ENCODE measurements at places on chromosomes 5 and 9.

DNA sequence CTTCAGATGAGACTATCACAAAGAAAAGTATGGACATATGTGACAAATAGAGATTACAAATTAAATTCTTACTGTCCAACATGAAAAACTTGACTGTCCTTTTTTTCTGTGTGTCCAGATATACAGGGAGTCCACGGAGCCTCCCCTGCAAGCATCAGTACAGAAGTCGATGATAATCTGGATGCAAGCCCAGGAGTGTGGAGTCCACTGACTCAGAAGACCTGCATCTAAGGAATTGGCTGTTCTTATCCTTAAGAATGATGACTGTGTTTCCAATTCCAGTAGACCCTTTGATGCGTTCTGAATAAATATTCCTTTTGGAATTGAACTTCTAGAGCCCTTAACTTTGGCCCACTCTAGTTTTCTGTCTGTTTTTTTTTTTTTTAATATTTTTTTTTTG lies 56.7 kb upstream of the TAF11L2 start:
- DNase-seq, result no peak
- H3K27ac ChIP-seq, result no peak overlapping the region
- no peaks in the 10 kb centered on the region for H3K27me3 ChIP-seq
- peaks cover 11% of the 10 kb centered on the region for H3K4me1 ChIP-seq
- no peak overlapping the region for H3K4me3 ChIP-seq

GRCh38 chr5:72379936-72380335 lies 59.8 kb downstream of the PTCD2 start:
- H3K27me3 ChIP-seq, result no peaks in the 10 kb centered on the region
- no peak for DNase-seq
- no peak overlapping the region for H3K27ac ChIP-seq
- H3K4me3 ChIP-seq, result no peak overlapping the region
- H3K4me1 ChIP-seq, result peaks cover 27% of the 10 kb centered on the region

DNA sequence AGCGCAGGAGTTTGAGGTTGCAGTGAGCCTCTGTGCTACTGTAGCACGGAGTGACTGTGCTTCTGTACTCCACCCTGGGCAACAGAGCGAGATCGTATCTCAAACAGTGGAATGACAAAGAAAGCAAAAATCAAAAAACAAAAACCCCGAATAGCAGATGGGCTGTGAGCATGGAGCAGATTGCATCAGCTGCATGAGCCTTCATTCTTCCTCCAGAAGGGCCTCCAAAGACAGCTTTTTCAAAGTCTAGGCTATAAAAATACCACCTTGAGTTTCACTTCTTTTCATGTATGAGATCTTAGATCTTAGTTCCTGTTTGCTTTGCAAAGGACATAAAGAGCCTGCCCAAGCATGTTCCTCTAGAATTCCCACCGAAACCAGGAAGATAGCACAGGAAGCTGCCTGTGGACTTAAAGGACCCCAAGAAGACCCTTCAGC lies 15.0 kb upstream of the HSPB3 start:
- H3K27me3 ChIP-seq, result no peaks in the 10 kb centered on the region
- H3K36me3 ChIP-seq, result no peaks in the 10 kb centered on the region
- no peak overlapping the region for H3K4me3 ChIP-seq
- peaks cover 16% of the 10 kb centered on the region for H3K4me1 ChIP-seq

- H3K27me3 ChIP-seq, result no peaks in the 10 kb centered on the region
- H3K4me3 ChIP-seq, result no peak overlapping the region
- peaks cover 4% of the 10 kb centered on the region for H3K36me3 ChIP-seq
- no peak for DNase-seq
- H3K4me1 ChIP-seq, result no peaks in the 10 kb centered on the region
Observed at GRCh38 chr5:40521925-40522324, 157.8 kb upstream of the PTGER4 start.

- no peak overlapping the region for H3K4me3 ChIP-seq
- no peaks in the 10 kb centered on the region for H3K27me3 ChIP-seq
- H3K27ac ChIP-seq, result no peak overlapping the region
- H3K4me1 ChIP-seq, result peaks cover 1% of the 10 kb centered on the region
- no peaks in the 10 kb centered on the region for H3K36me3 ChIP-seq
Observed at GRCh38 chr5:78727786-78728761, 79.5 kb upstream of the LHFPL2 start.

DNA sequence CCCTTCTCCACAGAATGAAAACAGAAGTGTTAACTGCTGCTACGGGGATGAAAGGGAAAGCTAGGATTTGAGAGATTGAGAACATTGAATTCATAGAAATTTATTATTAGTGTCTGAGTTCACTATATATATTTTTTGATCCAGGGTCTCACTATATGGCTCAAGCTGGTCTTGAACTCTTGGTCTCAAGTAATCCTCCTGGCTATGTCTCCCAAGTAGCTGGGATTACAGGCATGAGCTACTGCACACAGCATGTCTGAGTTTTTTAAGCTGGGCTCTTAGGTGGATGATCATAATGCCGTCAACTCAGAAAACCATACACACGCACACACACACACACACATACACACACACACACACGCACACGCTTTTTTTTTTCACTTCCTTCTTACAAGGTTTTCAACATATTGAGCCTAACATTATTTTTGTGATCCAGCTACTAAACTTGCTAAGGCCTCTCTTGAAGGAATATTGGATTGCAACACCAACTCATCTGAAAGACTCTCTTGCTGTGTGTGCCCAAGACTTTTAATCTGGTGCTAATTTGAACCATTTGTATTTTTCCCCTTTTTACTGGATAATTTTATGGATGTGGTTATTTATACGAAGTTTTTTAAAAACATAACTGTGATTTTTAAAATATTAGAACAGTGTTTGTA lies 1045.4 kb downstream of the DTWD2 start:
- no peaks in the 10 kb centered on the region for H3K36me3 ChIP-seq
- H3K4me3 ChIP-seq, result no peak overlapping the region
- no peak overlapping the region for H3K27ac ChIP-seq
- H3K4me1 ChIP-seq, result peaks cover 2% of the 10 kb centered on the region
- no peak for DNase-seq
- no peaks in the 10 kb centered on the region for H3K27me3 ChIP-seq

DNA sequence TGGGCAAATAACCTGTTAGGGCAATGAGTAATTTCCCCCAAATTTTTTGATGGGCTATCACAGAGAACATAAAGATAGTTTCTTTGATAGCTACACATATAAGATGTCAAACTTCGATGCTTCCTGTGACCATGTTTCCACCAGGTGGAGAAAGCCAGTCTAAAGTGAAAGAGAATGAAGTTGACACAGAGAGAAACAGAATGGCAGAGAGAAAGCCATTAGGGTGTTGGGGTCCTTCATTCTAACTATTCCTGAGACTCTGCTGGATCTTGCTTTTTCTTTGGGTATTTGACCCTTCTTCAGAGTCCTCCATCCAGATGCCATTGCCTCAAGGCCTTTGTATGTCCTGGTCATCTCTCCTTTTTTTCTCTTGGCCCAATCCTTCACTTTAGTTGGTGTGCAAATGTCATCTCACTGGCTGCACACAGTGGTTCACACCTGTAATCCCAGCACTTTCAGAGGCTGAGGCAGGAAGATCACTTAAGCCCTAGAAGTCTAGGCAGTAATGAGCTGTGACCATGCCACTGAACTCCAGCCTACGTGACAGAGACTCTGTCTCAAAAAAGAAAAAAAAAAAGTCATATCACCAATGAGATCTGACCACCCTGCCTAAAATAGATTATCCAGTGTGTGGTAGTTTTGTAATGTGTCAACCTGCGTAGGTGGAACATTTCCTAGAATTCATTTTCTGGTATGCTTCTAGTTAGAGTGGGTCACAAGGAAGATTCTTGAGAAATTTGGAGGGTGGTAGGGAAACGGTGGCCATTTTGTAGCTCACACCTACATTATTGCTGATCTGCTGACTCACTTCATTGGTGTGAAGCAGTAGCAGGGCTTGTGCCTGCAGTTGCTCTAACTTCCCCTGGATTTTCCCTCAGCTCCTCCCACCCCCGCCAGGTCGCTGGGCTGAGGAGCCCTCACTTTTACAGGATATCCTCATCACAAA lies 20.8 kb upstream of the KIF2A start:
- H3K27me3 ChIP-seq, result peaks cover 3% of the 10 kb centered on the region
- no peaks in the 10 kb centered on the region for H3K36me3 ChIP-seq
- H3K4me3 ChIP-seq, result no peak overlapping the region

GRCh38 chr5:155822177-155822576 lies 504.8 kb upstream of the SGCD start:
- DNase-seq, result no peak
- H3K4me3 ChIP-seq, result no peak overlapping the region
- H3K36me3 ChIP-seq, result no peaks in the 10 kb centered on the region
- no peaks in the 10 kb centered on the region for H3K4me1 ChIP-seq
- no peak overlapping the region for H3K27ac ChIP-seq
- H3K27me3 ChIP-seq, result peaks cover 13% of the 10 kb centered on the region

Data from mesothelial cell of epicardium (in vitro differentiated cells).